ENCODE measurements at places on chromosomes 4 and X. TPM values are rescaled to one million over a fixed set of nuclear protein-coding genes. Genes with fewer than 3 reads are reported as not detected.

MMGT1 gene
- 21.3 TPM for total RNA-seq

DNA sequence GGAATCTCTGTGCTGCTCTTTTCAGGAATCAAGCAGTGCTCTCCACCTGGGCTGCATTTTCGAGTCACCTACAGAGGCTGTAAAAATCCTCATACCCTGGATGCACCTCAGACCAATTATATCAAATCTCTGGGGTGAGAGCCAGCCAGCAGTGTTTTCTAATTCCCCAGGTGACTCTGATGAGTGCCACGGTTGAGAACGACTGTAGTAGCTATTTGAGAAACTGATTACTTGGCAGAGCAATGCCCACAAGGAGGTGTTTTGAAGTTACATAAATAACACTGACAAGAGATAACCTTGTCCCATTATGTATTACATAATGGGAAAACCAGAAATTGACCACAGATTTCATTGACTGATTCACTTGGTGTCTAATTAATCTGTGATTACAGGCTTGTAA, 46.8 kb downstream of the CLCN4 start:
- no peak overlapping the region for H3K27ac ChIP-seq
- DNase-seq = no peak
- H3K4me1 ChIP-seq = no peaks in the 10 kb centered on the region
- no peak overlapping the region for H3K4me3 ChIP-seq
- H3K27me3 ChIP-seq = no peaks in the 10 kb centered on the region

- no peak for DNase-seq
- no peak overlapping the region for H3K27ac ChIP-seq
- no peaks in the 10 kb centered on the region for H3K36me3 ChIP-seq
- H3K4me1 ChIP-seq = no peaks in the 10 kb centered on the region
These were observed 128.6 kb downstream of the SLC39A8 start for GRCh38 chr4:102216666-102217065.

PCDH19 gene
- 1.4 TPM for total RNA-seq

GRCh38 chr4:7872264-7872771, 67.3 kb downstream of the AFAP1 start:
- no peak overlapping the region for H3K4me3 ChIP-seq
- H3K27ac ChIP-seq = peak overlapping the region; percentile 41
- H3K36me3 ChIP-seq = no peaks in the 10 kb centered on the region
- H3K4me1 ChIP-seq = peaks cover 28% of the 10 kb centered on the region
- no peaks in the 10 kb centered on the region for H3K27me3 ChIP-seq

HSFX1 gene
- 7.9 TPM for total RNA-seq

DNA sequence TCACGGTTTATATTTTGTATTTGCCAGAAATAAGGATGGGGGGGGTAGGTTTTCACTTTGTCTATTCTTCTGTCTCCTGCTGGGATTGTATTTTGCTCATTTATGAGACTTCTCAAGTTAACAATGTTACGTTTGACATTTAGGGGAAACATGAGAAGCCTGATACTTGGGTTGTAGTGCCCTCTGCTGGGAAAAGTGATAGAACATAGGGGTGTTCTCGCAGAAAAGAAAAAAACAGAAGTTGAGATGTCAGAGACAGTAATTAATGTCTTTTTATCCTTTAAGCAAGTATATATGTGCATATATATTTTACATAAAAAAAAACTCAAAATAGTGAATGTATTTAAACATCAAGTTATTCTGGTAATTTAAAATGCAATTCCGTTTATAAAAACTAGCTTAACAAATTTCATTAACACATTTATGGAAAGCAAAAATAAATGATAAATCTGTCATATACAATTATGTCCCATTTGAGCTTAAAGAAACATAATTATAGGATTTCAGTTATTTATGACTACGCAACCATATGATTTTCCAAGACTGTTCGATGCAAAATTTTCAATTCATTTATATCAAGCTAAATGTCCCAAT, 46.0 kb upstream of the TMPRSS11F start:
- H3K27me3 ChIP-seq = no peaks in the 10 kb centered on the region
- no peak overlapping the region for H3K4me3 ChIP-seq
- DNase-seq = no peak
- no peaks in the 10 kb centered on the region for H3K4me1 ChIP-seq

GRCh38 chr4:48175328-48175727, 41.3 kb upstream of the TXK start:
- H3K27me3 ChIP-seq = no peaks in the 10 kb centered on the region
- H3K4me3 ChIP-seq = no peak overlapping the region
- no peak for DNase-seq

- H3K27me3 ChIP-seq = no peaks in the 10 kb centered on the region
- no peak overlapping the region for H3K4me3 ChIP-seq
- no peak for DNase-seq
- H3K4me1 ChIP-seq = no peaks in the 10 kb centered on the region
- no peak overlapping the region for H3K27ac ChIP-seq
These were observed 176.4 kb downstream of the SNCA start for GRCh38 chr4:89660444-89661172.

DNA sequence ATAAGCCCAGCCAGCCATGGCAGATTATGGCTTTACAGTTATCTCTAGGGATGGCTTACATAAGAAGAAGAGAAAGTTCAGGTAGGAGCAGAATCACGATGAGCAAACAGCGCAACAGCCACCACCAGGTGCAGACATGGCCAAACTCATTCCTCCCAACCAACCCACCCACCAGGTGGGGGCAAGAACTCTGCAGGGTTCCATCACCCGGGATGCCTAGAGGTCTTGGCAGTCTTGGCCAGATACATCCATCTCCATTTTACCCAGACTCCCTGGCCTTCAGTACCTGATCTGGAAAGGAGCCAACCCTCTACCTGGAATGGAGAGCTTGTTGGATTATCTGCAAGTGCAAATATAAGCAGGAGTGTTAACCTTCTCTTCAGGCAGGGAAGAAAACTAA, 7.5 kb downstream of the TSC22D3 start:
- H3K4me1 ChIP-seq = no peaks in the 10 kb centered on the region
- H3K27me3 ChIP-seq = no peaks in the 10 kb centered on the region
- H3K36me3 ChIP-seq = no peaks in the 10 kb centered on the region
- H3K27ac ChIP-seq = no peak overlapping the region

SSX1 gene
- total RNA-seq = not detected

GRCh38 chr4:178963446-178964045, 1521.3 kb upstream of the AGA start:
- no peaks in the 10 kb centered on the region for H3K27me3 ChIP-seq
- DNase-seq = no peak
- no peaks in the 10 kb centered on the region for H3K36me3 ChIP-seq
- no peak overlapping the region for H3K4me3 ChIP-seq
- H3K4me1 ChIP-seq = no peaks in the 10 kb centered on the region

GRCh38 chrX:30653415-30654131, at the start of gene GK:
TSS of gene GK (plus strand) at chrX:30653423. CDS start at chrX:30653538, 115 bp downstream.
- no peaks in the 10 kb centered on the region for H3K4me1 ChIP-seq
- H3K36me3 ChIP-seq = no peaks in the 10 kb centered on the region
- DNase-seq = peak; percentile 19
- no peaks in the 10 kb centered on the region for H3K27me3 ChIP-seq
- peak within 1 kb of the TSS; percentile 79 for H3K27ac ChIP-seq
- peak within 1 kb of the TSS; percentile 51 for H3K4me3 ChIP-seq

DNA sequence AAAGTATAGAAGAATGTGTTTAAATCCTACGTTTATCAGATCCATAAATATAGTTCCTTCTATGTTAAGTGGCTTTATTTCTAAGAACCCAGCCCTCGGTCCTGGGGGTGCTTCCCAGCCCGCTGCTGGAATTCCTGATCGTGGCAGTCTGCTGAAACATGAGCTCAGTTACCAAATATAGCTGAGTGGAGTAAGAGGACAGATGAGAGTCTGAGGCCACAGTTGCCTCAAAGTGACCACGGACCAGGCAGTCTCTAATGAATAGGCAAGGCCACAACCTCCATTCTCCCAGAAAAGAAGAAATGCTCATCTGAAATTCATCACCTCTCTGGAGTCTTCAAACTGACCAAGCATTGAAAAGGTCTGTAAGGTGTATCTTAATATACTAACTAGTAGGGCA, at the start of gene PALLD:
Gene PALLD (plus strand): TSS at position 219 of the 400 bp plus-strand sequence.
- H3K4me1 ChIP-seq = peaks cover 7% of the 10 kb centered on the region
- H3K36me3 ChIP-seq = no peaks in the 10 kb centered on the region
- no peaks in the 10 kb centered on the region for H3K27me3 ChIP-seq
- DNase-seq = no peak

AVPR2 gene
- total RNA-seq = 0.41 TPM

PF4V1 gene
- total RNA-seq = not detected

GRCh38 chr4:152166567-152166966, 369.3 kb downstream of the FBXW7 start:
- no peak overlapping the region for H3K27ac ChIP-seq
- H3K4me1 ChIP-seq = no peaks in the 10 kb centered on the region
- no peak for DNase-seq
- no peaks in the 10 kb centered on the region for H3K36me3 ChIP-seq
- H3K4me3 ChIP-seq = no peak overlapping the region
- no peaks in the 10 kb centered on the region for H3K27me3 ChIP-seq

DNA sequence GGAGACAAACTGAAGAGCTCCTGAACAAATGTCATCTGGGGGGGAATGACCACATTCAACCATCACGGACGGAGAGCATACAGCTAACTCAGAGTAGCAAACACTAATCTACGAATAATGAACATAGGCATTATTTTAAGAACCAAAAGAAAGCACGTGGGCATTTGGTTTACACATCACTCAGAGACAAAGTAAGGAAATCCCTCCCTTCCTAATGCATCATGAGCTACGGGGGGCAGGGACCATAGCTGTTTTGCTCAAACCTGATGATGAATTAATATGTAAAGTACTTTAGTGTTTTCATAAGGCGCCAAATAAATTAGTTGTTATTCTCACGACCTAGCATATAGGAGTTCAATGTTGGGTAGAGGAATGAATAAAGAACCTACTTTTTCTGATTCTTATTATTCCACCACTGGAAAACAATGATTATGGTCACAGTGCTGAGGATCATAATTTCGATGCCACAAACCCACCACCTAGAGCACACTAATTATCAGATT, 11.7 kb upstream of the TMEM156 start:
- H3K36me3 ChIP-seq = no peaks in the 10 kb centered on the region
- H3K4me3 ChIP-seq = peak overlapping the region; percentile 92
- H3K27me3 ChIP-seq = peaks cover 4% of the 10 kb centered on the region

DNA sequence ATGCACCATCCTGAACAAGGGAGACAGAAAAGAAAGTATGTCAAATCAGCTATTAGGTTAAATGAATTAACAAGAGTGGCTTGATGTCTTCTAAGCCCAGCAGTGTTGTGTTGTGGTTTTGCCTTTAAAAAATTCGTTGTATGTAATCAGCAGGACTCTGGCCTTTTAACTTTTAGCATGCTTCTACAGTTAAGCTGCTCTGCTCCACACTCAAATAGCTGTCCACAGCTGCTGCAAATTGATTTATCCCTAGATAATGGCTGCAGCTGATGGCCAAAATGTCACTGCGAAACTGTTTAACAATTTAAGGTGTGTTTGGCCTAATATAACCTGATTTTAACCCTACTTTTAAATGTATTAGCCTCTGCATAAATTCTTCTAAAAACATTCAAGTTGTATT, 85.8 kb downstream of the CXXC4 start:
- H3K4me1 ChIP-seq = no peaks in the 10 kb centered on the region
- no peak for DNase-seq
- no peaks in the 10 kb centered on the region for H3K27me3 ChIP-seq
- H3K4me3 ChIP-seq = no peak overlapping the region
- no peaks in the 10 kb centered on the region for H3K36me3 ChIP-seq

DNA sequence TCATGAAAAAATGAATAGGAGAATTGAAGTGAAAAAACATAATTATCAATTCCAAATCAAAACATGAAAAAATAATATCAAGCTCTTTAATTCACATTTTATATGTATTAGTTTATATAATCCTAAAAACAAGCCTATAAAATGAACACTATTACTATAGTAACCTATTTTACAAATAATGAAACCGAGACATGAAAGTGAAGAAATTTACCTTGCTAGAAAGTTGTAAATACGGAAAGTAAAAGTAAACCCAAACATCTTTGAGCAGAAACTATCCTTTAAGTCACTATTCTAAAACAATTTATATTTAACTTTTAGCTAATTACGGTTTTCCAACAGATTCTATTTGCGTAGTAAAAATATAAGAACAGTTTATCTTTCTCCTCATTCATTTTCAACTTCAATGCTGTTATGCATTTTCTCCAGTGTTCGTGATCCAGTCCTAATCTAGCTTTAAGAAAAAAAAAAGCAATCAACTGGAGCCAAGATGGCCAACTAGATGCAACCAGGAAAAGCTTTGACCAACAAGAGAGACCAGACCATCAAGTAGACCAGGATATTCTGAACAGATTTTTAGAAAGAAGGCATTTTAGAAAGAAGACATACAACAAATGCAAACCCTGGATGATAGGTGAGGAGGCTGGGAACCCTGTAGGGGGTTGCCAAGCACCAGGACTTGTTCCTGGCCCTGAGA, 67.0 kb downstream of the DDX53 start:
- no peak overlapping the region for H3K4me3 ChIP-seq
- H3K27me3 ChIP-seq = no peaks in the 10 kb centered on the region
- DNase-seq = no peak
- no peak overlapping the region for H3K27ac ChIP-seq
- no peaks in the 10 kb centered on the region for H3K36me3 ChIP-seq

- no peak overlapping the region for H3K27ac ChIP-seq
- no peaks in the 10 kb centered on the region for H3K27me3 ChIP-seq
- no peaks in the 10 kb centered on the region for H3K4me1 ChIP-seq
- no peak overlapping the region for H3K4me3 ChIP-seq
- no peak for DNase-seq
These were observed 27.6 kb upstream of the AGTR2 start for GRCh38 chrX:116142976-116143375.

GRCh38 chrX:54945224-54945623, 24.6 kb downstream of the TRO start:
- H3K4me1 ChIP-seq = no peaks in the 10 kb centered on the region
- no peaks in the 10 kb centered on the region for H3K27me3 ChIP-seq
- no peak overlapping the region for H3K4me3 ChIP-seq
- DNase-seq = no peak

SSX4 gene
- not detected for total RNA-seq

DNA sequence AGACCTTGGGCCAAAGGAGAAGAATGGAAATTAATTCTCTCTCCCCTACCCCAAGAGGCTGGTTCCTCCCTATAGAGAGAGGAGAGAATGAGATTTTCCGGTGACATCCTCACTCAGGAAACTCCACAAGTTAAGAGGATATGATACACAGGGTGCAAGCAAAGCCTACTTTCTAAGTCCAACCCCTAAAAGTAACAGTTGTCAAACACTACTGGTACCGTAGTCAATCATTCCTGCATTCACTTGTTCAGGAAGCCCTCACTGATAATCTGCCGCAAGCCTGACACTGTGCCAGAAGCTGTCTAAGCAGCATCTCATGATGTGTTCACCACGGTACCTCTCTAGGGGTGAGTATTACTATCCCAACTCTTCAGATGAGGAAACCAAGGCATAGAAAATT, 41.7 kb downstream of the KDR start:
- no peaks in the 10 kb centered on the region for H3K4me1 ChIP-seq
- H3K36me3 ChIP-seq = no peaks in the 10 kb centered on the region
- no peak overlapping the region for H3K4me3 ChIP-seq
- DNase-seq = no peak
- H3K27ac ChIP-seq = no peak overlapping the region

- no peaks in the 10 kb centered on the region for H3K27me3 ChIP-seq
- no peak for DNase-seq
- no peak overlapping the region for H3K4me3 ChIP-seq
- H3K27ac ChIP-seq = no peak overlapping the region
These were observed 1381.5 kb upstream of the ADGRL3 start for GRCh38 chr4:59818656-59819055.
